ENCODE measurements at places on chromosomes 5 and 9.

GRCh38 chr5:72244862-72245371 lies 75.1 kb downstream of the MRPS27 start:
- DNase-seq: no peak

GRCh38 chr5:133741818-133742355 lies 129.5 kb upstream of the FSTL4 start:
- DNase-seq: no peak

GRCh38 chr5:173859408-173860159 lies 28.6 kb upstream of the CPEB4 start:
- DNase-seq: no peak

DNA sequence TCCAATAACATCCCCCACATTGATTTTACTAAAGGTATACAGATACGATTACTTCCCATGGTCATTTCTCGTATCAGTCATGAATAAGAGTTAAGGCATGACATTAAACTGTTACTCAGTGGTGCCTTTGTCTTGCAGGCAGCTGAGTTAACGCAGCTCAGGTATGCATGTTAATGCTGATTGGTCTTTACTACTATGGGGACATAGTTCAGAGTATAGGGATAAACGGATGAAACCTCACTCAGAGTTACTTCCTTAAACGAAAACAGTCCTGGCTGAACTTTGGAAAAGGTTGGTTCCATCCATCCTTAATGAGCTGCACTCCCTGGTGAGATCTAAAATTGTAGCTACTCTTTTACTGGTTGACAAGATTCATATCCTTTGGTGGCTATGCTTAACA lies 87.0 kb downstream of the ACTL7B start:
- DNase-seq: no peak

DNA sequence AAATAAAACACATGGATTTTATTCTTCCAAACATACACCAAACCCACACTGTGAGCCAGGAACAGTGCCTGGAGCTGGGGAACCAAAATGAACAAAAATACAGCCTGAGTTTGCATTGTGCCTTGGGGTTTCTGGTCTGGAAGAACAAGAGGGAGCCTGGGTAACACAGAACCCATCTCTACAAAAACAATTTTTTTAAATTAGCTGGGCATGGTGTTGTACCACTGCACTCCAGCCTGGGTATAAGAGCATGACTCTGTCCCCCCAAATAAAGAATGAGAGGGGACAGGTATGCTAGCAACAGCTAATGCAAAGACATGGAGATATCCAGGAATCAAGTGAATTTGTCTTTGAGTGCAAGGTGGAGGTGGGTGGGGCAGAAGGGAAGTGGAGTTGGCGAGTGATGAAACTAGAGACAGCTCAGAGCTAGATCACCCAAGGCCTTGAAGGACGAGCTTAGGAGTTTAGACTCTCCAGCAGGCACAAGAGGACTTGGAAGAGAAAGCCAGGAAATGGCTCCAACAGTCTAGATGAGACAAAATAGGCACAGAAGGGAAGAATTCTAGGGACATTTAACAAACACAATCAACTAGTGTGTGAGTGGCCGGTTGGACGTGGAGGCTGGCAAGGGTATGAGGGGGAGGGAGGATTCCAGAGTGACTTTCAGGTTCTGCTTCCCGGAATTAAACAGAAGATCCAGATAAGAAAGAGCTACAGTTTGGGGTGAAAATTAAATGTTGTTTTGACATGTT lies 47.4 kb downstream of the FNBP1 start:
- DNase-seq: no peak

- no peak for DNase-seq
These were observed 161.1 kb downstream of the GLIS3 start for GRCh38 chr9:4138781-4139180.

DNA sequence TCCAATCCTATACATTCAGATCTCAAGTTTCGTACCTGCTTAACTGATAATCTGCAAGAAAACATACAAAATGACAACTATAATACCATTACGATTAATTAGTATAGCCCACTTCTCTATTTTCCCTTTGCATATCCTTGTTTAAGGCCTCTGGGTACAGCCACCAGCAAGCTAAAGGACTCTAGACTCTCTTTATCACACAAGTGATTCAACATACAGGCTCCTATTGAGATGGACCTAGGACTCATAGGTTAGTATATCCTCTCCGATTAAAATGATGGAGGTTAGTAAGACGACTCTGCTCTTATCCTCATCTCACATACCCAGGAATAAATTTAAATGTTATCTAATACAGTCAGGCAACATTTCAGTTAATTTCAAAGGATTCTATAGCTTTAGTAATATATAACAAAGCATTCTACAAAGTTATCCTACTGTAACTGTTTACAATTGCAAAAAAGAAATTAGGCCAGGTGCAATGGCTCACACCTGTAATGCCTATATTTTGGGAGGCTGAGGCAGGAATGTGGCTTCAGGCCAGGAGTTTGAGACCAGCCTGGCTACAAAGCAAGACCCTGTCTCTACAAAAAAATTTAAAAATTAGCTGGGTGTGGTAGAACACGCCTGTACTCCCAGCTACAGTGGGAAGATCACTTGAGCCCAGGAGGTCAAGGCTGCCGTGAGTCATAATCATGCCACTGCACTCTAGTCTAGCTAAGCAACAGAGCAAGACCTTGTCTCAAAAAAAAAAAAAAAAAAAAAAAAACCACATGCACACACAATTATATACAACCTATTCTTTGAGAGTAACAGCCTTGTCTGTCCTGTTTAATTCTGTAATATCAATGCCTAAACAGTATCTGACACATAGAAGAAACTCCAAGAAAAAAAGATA lies 15.4 kb downstream of the HAUS6 start:
- no peak for DNase-seq

- DNase-seq: no peak
These were observed 984.1 kb downstream of the TLE4 start for GRCh38 chr9:80555782-80556325.

DNA sequence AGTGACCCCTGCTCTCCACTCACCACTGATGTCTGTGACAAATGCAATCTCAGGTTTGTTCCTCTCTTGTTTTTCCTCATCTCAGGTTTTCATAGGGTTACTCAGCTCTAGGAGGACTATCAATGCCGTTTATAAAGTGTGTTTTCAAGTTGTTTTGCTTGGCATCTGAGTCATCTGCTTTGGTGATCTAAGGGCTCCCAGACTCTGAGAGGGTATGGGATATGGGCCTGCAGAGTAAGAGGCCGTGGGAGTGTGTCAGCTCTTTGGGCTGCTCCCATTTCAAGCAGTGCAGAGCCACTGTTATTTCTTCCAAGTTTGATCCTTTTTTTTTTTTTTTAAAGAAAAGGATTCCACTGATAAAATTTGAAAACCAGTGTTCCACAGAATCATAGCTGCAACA lies 46.3 kb downstream of the NNT start:
- DNase-seq: no peak

GRCh38 chr5:55636177-55636576 lies 75.9 kb downstream of the SLC38A9 start:
- no peak for DNase-seq
